AML-193 (cell line): ENCODE measurements at places on chromosomes 3 and 15.
A peak's percentile ranks its signal among the peaks of the same experiment; 100 is the strongest.

DNA sequence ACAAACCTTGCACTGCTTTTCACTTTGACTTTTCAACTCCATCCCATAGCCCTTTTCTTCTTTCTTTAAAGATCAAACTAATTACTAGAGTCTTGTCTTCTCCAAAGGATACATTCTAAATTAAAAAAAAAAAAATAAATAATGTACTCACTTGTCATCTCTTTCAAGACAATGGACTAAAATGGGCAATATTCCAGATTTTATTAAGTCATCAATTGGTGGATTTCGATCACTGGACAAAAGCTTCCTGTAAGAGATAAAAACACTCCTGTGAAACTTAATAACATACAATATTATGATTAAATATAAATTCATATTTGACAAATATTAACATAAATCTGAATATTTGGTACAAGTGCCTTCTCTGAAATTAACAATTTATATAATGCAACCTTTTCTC, 34.1 kb downstream of the KPNA4 start:
- DNase-seq: no peak

DNA sequence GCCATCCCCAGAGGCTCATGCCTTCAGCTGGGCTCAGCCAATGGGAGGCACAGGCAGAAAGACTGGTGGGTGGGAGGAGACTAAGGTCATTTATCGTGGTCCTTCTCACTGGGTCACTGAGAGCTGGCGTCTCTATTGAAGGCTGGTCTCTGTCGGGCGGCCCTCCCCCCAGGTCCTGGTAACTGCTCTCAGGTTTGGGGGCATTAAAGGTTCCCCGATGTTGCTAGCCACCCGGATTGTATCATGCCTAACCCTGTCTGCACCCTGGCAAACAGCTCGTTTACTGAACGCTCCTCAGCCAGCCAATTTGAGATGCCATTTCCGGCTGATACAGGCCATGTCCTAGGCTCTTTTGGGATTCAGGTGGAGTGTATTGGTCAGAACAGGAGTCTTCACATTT, 10.5 kb downstream of the SELENOS start:
- DNase-seq: no peak

- DNase-seq: no peak
These were observed 74.9 kb downstream of the PFN2 start for GRCh38 chr3:149895769-149896168.

GRCh38 chr3:188385295-188385694, 231.3 kb downstream of the LPP start:
- DNase-seq: peak; percentile 73

DNA sequence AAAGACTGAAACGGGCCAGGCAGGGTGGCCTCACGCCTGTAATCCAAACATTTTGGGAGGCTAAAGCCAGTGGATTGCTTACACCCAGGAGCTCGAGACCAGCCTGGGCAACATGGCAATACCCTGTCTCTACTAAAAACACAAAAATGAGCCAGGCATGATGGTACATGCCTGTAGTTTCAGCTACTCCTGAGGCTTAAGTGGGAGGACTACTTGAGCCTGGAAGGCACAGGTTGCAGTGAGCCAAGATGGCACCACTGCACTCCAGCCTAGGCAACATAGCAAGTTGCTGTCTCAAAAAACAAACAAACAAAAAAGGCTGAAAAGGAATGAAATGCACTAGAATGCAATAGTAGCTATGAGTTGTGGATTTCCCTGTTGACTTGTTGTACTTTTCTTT, 94.7 kb downstream of the STAG1 start:
- no peak for DNase-seq

- no peak for DNase-seq
These were observed 8.6 kb upstream of the BLM start for GRCh38 chr15:90708516-90708915.

GRCh38 chr3:49157289-49157688, 8.8 kb downstream of the CCDC71 start:
- no peak for DNase-seq

GRCh38 chr3:13483988-13484695, 4.0 kb downstream of the HDAC11 start:
- DNase-seq: no peak

DNA sequence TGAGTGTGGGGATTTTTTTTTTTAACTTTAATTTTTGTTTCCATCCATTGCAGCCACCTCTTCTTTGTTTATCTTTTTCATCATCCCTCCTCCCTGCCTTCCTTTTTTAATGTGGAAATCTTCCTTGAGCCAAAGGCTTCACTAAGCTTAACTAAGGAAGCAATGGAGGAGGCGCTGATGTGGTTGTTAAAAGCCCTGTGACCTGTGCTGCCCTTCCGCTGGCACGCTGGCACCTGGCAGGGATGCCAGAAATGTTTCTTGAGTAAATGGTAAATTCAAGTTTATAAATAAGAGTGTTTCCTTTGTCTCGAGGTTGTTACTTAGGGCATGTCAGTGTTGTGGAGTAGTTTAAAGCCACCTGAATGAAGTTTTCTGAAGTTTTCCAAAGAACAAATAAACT, 69.4 kb downstream of the CRTC3 start:
- DNase-seq: no peak

DNA sequence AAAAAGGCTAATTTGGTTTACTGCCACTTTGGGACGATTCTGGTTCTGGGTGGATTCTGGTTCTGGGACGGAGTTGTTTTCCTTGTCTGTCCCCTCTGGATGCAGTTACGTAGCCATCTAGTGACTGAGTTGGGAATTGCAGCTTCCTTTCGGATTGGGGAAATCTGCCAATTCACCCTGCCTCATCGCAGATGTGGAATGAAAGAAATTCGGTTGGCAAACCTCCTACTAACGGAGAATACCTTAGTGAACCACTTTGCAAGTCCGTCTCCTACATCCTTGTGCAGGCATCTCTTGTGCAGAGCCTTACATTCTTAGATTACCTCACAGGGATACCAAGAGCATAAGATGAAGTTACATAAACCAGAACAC, 31.5 kb upstream of the AP4E1 start:
- DNase-seq: peak; percentile 67

- DNase-seq: peak; percentile 30
These were observed 4.2 kb upstream of the CHRM5 start for GRCh38 chr15:33963831-33964664.

DNA sequence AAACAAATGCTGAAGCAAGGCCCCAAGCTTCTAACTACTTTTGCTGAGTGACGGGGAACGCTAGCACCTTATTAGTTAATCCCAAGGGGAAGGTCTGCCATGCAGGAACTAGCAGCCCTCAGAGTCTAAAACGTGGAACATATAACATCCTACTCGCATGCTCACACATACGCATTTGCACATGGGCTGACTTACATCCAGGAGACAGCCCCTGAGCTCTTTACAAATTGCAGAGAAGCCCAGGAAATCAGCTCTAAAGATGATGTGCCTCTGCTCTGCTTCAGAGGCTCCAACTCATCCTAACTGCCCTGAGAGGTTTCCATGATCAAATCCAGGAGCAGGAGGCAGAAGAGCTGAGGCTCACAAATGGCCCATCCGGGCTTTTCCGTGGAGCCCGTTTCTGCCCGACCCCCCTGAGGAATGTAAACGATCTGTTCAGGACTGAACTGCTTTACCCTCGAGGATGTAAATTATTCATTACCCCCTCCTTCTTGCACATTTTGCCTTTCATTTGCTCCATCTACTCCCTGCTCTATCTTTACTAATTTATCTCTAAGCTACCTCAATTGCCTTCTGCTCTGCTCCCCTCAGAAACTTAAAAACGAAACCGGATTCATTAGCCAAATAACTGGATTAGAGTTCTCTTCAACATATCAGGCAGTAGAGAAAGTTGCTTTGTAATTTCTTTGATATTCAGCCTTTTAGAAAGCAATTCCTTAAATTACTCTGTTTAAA, 141.9 kb upstream of the CCDC54 start:
- no peak for DNase-seq

DNA sequence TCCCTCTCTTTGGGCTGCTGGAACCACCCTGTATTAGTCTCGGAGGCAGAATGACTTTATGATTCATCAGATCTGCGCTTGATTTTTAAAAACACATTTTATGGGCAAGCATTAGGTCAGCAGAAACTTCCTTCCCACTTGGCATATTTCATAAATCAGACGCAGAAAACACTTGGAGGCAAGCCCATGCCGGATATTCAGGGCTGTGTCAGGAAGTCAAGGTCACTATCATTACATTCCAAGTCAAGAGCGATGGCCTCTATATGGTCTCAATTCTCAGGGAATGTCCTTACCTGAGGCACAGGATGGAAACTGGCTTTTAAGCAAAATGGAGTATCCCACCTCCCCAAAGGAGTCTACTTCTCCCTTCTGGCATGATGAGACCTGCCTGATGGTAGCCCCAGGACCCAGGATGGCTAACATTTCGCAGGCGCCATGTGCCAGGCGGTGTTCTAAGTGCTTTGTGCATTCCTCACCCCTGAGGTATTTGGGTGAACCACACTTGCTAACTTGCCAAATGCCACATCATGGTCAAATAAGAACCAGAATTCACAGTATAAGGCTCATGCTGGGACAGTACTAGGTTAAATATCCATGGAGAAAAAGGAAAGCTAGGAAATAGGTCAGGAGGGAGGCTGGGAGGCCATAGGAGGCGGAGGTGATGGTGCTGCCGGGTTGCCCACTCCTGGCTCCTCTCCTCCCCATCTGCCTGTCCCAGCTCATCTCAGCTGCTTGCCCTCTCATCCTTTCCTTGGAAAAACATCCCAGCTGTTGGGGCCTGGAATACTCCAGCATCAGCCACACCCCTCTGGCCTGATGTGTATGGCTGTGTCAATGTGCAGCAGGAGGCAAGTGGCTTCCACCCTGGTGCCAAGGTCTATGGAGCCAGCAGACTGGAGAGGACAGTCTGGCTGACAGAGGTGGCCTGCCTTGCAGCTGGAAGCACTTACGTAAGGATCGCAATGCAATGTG, 18.8 kb downstream of the BCL2L10 start:
- DNase-seq: no peak

GRCh38 chr15:87500240-87500639, 756.3 kb downstream of the NTRK3 start:
- DNase-seq: no peak

DNA sequence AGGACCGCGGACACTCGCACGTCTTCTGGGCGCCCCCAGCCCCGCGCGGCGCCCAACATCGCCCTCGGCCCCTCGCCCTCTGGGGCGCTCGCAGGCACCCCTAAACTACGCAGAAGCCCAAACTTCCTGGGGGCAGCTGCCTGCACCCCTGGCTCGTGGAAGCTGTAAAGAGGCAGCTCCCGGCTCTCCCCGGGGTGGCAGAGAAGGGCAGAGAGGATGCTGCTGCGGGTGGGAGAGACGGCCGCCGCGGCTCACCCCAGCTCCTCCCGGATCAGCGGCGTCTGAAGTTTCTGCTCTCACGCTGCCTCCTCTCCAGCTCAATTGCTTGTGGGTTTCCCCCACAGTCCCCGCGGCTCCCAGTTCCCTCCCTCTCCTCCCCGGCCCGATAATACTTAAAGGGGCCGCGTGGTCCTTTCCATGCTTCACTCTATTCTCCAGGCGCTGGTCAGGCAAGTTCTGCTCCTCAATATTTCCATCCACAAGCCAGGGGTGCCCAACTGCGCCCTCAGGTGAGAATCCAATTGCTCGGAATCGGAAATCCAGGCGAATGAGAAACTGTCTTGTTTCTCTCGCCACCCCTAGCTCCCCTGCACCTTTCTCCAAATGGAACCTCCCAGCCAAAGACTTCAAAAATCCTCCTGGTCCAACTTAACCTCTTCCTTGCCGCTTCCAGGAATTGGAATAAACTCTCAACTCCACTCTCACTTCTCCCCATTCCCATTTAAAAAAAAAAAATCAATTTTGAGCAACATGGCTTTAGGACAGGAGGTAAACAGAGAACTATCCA, 748.5 kb downstream of the ROBO1 start:
- DNase-seq: no peak

GRCh38 chr3:102796804-102797203, 362.0 kb downstream of the ZPLD1 start:
- DNase-seq: no peak

GRCh38 chr15:70068783-70069565, 28.7 kb downstream of the TLE3 start:
- no peak for DNase-seq

- no peak for DNase-seq
These were observed 191.6 kb upstream of the STT3B start for GRCh38 chr3:31341130-31341529.

DNA sequence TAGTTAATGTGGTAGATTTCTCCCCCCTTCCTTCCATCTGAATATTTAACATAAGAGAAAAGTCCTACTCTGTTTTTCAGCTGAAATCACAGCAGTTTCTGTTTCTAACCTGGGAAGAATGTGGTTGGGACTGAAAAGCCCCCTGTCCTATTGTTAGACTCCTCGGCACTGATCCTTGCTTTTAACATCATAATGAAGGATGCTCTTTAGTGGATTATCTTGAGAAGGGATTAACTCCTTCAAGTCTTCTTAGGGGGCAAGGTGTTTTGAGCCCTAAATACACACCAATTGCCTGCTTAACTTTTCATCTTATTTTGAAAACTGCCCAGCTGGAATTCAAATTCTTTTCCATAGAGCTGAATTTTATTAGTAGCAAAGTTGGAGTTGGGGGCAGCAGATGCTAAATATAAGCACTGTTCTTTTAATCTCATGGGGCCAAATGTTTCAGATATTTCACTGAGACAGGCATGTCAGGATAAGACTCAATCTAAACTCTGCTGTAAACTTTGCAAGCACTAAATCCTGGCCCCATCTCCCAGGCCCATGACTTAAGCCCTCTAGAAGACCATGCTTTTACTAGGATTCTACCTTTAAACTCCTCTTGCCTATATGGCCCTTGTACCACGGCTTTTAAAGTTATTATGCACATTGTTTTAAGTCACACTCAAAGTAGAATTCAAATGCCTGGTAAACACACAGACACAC, 243.2 kb upstream of the NR2F2 start:
- no peak for DNase-seq

GRCh38 chr3:37137516-37137915, 36.9 kb downstream of the LRRFIP2 start:
- DNase-seq: no peak

DNA sequence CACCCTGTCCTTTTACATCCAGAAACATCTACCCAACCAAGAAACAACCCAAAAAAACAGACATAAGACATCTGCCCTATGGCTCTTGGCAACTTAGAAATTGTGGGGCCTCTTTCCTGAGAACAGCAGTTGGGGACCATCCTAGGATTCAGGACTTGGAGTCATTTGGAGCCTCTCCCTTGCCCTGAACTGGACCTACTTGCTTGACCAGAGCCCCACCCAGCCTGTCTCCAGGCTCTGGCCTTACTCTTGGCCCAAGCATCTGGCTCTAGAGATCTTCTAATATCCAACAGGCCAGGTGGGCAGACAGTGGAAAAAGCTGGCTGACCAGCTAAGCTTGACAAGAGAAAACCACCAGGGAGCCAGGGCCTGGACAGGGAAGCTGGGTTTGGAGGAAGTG, 99.1 kb upstream of the C2CD4B start:
- DNase-seq: no peak

- DNase-seq: no peak
These were observed 455.8 kb downstream of the GABRG3 start for GRCh38 chr15:27426805-27427204.

DNA sequence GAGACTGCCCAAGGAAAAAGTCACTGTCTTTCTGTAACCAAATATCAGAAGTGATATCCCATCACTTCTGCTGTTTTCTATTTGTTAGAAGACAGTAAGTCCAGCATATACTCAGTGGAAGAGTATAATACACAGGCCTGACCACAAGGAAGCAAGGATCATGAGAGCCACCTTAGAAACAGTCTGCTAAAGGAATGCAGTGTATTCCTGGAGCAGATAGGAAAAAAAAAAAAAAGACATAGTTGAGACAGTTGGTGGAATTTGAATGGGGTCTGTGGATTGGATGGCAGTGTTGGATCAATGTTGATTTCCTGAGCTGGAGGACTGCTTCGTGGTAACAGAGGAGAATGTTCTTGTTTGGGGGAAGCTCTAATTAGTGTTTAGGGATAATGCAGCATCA, 26.5 kb upstream of the FBXL2 start:
- DNase-seq: no peak
